ENCODE measurements at places on chromosomes 12 and 14. TPM values are rescaled to one million over a fixed set of nuclear protein-coding genes. Genes with fewer than 3 reads are reported as not detected.

DNA sequence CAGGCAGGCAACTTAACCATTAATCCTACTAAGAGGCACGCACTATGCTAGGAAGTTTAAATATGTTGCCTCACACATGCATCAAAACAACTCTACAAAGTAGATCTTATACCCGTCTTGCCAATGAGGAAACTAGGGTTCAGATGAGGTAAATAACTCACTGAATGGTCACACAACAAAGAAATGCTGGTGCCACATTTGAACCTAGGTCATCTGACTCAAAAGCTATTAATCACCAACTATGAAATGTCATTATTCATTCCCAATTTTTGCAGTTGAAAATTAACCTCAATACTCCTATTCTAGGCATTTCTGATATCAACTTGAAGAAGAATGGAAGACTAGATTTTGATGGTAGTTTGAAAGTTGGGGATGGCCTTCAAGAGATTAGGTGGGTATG is 2.8 kb upstream of the PYROXD1 start:
- no peaks in the 10 kb centered on the region for H3K36me3 ChIP-seq
- H3K27me3 ChIP-seq: no peaks in the 10 kb centered on the region
- no peak overlapping the region for H3K4me3 ChIP-seq
- DNase-seq: no peak
- H3K4me1 ChIP-seq: no peaks in the 10 kb centered on the region

DNA sequence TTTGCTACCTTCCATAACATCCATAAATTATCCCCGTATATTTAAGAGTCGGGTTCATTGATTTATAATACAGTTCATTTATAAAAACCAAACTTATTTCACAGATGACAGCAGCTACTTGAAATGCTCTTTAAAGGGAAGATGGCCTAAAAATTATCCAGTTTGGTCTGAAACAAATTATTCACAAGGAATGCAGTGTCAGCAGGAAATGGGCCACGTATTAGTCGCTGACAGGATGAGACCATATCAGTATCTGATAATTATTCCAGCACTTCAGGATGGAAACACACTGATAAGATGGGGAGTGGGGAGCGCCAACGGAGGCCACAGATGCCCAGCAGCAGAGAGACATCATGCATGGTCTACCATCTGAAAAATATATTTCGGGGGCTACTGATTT is 60.5 kb upstream of the TMEM132D start:
- no peak for DNase-seq
- H3K4me1 ChIP-seq: no peaks in the 10 kb centered on the region
- no peak overlapping the region for H3K4me3 ChIP-seq
- no peaks in the 10 kb centered on the region for H3K27me3 ChIP-seq
- H3K27ac ChIP-seq: no peak overlapping the region

DNA sequence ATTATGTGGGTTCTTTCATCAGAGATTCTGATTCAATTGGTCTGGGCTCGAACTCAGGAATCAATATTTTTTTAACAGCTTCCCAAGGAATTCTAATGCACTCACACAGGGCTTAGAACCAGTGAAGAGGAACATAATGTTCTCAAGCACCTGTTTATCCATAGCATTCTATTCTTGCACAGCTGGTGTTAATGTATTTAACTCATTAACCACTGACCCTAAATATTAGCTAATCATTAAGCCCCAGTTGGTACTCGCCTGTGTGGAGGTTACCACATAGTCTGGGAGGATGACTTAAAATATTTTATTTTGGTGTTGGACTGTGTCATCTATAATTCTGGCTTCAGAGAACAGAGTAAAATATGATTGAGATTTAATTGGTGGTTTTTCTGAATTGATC is 45.3 kb downstream of the LRP6 start:
- no peaks in the 10 kb centered on the region for H3K27me3 ChIP-seq
- H3K4me1 ChIP-seq: no peaks in the 10 kb centered on the region
- H3K4me3 ChIP-seq: no peak overlapping the region
- no peak overlapping the region for H3K27ac ChIP-seq
- no peak for DNase-seq

- no peak for DNase-seq
- no peaks in the 10 kb centered on the region for H3K4me1 ChIP-seq
- H3K27ac ChIP-seq: no peak overlapping the region
- no peaks in the 10 kb centered on the region for H3K36me3 ChIP-seq
- H3K4me3 ChIP-seq: no peak overlapping the region
Measured at GRCh38 chr12:39341179-39341578, 101.7 kb downstream of the KIF21A start.

- H3K27me3 ChIP-seq: no peaks in the 10 kb centered on the region
- DNase-seq: no peak
- H3K4me1 ChIP-seq: no peaks in the 10 kb centered on the region
- no peak overlapping the region for H3K4me3 ChIP-seq
Measured at GRCh38 chr12:65074932-65075331, 46.2 kb downstream of the WIF1 start.

CNTN1 gene
- 1.0 TPM for polyA plus RNA-seq

Measured in aorta (tissue), 5 donors.